Bladder microvascular endothelial cell (primary cell): ENCODE measurements at places on chromosomes 6 and 20. TPM values are rescaled to one million over a fixed set of nuclear protein-coding genes. Genes with fewer than 3 reads are reported as not detected.

TINAG gene
- total RNA-seq, result not detected in 2 replicates

TDRD6 gene
- under 0.01 and 0.06 TPM in 2 replicates for total RNA-seq

SCAF8 gene
- 13.3 and 31.3 TPM in 2 replicates for total RNA-seq

CPNE1 gene
- total RNA-seq, result 80.0 and 134 TPM in 2 replicates

KHDC1L gene
- not detected in 2 replicates for total RNA-seq

GSTA3 gene
- total RNA-seq, result not detected in 2 replicates

TP53INP2 gene
- 5.3 and 11.2 TPM in 2 replicates for total RNA-seq

MOG gene
- not detected in 2 replicates for total RNA-seq

NKAIN2 gene
- total RNA-seq, result not detected in 2 replicates

HACE1 gene
- total RNA-seq, result 13.1 and 18.9 TPM in 2 replicates

GRIK2 gene
- under 0.01 and 0.13 TPM in 2 replicates for total RNA-seq

ALDH8A1 gene
- 1.0 TPM in 1 of 2 replicates, not detected in the other for total RNA-seq
